ENCODE measurements at places on chromosomes 3 and 15.

DNA sequence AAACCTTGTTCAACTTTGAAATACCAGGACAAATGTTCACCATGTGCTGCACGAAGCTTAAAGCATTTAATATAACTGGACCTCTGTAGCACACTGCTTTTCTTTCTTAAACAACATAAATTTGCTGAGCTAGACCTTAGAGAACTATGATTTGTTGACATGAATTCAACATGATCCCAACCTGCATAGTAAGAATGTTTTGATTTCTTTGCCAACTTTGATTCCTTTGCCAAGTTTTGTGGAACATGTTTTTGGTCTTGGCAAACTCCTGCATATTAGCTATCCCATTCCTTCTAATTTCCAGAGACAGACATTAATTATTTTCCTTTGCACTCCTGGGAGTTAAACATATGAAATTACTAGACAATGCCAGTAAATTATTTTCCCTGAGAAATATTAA lies 197.2 kb upstream of the RBMS3 start:
- DNase-seq, result no peak

- DNase-seq, result peak; percentile 46
Measured at GRCh38 chr3:50592568-50592967, 19.0 kb downstream of the CISH start.

GRCh38 chr15:38266247-38266986 lies 13.8 kb downstream of the SPRED1 start:
- DNase-seq, result no peak

GRCh38 chr3:187973977-187974870 lies 179.7 kb upstream of the LPP start:
- DNase-seq, result no peak

- no peak for DNase-seq
Measured at GRCh38 chr3:30004481-30004880, 601.9 kb upstream of the TGFBR2 start.

- no peak for DNase-seq
Measured at GRCh38 chr3:128425846-128426127, 40.9 kb downstream of the DNAJB8 start.

DNA sequence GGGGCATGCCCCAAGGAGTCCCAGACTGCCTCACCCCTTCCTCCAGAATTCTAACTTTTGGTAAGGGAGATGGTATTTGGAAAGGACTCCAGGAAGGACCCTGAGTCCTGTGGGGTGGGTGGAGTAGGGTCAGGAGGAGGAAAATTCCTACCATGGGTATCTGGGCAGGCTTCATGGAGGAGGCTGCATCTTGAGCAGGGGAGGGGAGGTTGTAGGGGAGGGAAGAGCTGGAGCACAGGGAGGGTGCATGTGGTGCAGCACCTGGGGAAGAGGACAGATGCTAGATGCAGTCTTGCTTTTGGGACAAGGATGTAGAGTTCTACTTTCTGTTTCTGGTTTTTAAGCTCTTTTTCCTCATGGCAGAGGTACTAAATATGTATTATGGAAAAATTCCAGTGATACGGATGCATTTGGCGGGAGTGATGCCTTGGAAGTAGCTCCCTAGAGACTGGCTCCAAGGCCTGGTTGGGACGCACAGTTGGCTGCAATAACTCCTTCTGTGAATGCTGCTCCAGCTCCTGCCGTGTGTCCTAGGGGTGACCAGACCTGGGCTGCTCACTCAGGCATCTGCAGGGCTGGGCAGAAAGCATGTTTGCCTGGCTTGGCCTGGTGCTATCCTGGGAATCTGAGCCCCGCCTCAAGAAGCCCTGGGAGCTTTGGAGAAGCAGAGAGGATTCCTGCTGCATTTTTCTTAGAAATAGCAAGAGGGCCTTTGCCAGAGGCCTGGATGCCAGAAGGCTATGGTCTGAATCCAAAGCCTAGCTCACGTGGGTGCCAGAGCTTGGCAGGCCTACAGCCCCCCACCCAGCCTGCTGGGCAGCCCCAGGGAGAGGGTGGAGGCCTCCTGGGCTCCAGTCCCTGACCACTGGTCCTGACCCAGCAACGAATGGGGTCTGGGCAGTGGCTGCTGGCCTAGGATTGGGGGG lies 10.1 kb downstream of the SEMA3F start:
- no peak for DNase-seq

GRCh38 chr3:133413161-133414020 lies 13.5 kb downstream of the BFSP2 start:
- DNase-seq, result no peak

DNA sequence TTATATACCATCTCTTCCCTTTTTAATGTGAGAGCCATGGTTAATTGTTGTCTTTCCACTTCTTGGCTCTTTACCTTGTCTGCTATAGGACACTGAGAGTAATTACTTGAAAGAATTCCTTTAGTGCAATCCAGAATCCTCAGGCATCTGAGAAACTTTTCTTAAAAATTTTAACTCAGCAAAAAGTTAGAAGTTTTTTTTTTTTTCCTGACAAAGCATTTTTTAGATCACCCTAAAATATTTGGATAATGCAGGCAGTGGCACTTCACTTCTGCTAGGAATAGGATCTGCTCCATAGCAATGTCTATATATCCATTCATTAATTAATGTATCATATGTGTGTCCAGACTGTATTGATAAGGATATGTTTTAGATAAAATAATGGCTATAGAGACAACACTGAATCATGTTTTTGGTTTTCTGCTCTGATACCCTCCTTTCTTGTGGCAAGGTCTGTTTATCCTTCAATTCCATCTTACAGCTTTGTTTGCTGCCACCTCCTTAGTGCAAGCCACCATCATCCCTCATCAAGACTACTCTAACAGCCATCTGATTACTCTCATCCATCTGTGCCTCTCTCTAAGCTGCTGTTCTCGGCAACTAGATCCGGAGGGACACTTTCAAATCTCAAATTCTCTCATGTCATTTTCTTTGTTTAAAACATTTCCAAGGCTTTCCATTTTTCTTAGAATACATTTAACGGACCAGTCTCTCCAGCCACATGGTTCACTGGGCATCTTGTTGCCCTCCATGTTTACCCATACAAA lies 563.5 kb downstream of the EDEM1 start:
- DNase-seq, result no peak

DNA sequence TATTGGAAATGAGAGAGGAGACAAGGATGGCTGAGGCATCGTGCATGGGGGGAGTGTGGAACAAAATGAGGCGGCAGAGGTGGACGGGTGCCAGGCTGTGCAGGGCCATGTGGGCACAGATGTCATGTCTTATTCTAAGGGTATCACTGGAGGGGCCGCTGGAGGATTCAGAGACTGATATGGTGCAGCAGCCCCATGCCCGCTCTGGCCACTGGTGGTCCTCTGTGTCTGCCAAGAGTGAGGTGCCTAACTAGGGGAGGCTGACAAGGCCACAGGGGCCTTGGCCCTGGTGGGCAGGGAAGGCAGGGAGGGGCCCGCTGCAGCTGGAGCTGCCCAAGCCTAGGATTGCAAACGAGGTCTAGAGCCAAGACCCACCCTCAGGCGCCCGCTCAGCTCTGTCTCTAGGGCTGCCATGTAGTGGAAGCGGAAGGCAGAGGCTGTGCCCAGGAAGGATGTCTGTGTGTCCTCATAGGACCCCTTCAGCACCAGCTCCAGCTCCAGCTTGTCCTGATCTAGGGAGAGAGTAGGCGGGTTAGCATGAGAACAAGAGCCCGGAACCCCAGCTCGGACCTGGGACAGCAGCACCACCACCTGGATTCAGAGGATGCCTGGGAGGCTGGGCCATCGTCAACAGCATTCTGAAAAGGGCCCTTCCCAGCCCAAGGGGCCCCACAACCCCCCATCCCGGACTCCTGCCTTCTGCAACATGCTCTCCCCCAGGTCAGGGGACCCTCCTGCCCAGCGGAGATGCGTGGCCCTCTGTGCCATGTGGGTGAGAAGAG lies 11.3 kb downstream of the PLA2G4D start:
- no peak for DNase-seq

GRCh38 chr15:68503791-68504680 lies 72.1 kb upstream of the ITGA11 start:
- DNase-seq, result no peak

- DNase-seq, result no peak
Measured at GRCh38 chr3:54668236-54668635, 259.6 kb downstream of the LRTM1 start.

GRCh38 chr15:40333922-40334492 lies 6.7 kb downstream of the CCDC9B start:
- peak; percentile 70 for DNase-seq

- DNase-seq, result no peak
Measured at GRCh38 chr3:194009019-194009418, 126.9 kb upstream of the HES1 start.

DNA sequence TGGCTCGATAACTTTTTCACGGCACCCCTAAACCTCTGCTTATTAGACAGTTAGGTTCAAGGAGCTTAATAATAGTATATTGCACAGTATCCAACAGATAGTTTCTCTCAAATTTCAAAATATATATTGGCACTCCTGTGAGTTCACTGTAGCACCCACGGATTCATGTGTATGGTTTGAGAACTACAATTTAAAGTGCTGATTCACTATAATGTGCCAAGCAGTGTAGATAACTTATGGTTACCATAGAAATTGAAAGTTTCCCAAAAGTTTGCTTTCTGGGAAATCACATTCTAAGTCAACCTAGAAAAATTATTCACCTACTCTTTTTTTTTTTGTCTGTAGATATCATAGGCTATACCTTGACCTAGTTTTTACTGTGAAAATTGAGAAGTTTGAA lies 86.6 kb downstream of the GAP43 start:
- no peak for DNase-seq

- no peak for DNase-seq
Measured at GRCh38 chr15:70265466-70265978, 167.8 kb upstream of the TLE3 start.

DNA sequence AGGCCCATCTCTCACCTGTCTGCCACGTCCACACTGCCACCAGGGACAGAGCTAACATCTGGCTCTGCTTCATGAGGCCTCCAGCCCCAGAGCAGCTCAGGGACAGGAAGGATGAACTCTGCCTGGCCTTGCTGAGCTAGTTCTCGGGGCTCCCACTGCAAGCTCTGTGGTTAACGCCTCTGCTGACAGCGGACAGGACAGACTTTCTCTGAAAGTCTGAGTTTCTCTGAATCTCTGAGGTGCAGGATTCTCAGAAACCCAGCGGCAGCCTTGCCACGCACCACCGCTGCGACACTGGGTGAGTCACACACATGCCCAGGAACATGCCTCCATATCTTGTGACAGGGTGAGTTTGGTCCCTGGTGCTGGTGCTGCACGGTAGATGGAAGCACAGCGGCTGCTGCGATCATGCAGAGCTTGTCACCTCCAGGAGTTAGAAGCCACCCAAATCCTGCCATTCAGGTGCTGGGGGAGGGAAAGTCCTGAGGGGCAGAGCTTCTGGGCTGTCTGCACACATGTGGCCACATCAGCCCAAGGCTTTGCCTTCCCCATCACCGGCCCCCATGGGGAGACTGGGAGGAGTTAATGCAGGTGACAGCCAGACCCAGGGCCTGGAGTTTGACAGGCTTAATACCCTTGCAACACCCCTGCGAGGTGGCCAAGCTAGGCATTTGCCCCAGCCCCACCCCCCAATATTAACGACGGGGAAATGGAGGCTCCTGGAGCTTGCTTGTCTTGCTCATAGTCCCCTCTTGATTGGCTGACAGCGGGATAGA lies 267.0 kb downstream of the PLCL2 start:
- DNase-seq, result peak; percentile 75

GRCh38 chr3:189138901-189139610 lies 32.7 kb upstream of the TPRG1 start:
- no peak for DNase-seq

DNA sequence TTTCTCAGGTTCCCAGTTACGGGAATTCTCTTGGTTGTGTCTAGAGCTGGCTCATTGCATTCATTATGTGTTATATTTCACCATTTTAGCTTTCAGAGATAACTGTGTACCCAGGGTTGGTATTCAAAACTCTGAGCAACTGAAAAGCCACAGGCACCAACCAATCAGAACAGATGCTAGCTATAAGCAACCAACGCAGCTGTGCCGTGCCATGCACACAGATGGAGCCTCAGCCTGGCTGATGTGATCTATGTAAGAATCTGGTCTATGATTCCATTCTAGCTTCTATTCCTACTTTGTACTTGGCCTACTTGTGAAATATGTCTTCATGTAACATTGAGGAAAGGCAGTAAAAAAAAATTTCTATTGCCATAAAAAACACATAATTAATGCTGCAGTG lies 95.0 kb upstream of the CCDC80 start:
- no peak for DNase-seq

DNA sequence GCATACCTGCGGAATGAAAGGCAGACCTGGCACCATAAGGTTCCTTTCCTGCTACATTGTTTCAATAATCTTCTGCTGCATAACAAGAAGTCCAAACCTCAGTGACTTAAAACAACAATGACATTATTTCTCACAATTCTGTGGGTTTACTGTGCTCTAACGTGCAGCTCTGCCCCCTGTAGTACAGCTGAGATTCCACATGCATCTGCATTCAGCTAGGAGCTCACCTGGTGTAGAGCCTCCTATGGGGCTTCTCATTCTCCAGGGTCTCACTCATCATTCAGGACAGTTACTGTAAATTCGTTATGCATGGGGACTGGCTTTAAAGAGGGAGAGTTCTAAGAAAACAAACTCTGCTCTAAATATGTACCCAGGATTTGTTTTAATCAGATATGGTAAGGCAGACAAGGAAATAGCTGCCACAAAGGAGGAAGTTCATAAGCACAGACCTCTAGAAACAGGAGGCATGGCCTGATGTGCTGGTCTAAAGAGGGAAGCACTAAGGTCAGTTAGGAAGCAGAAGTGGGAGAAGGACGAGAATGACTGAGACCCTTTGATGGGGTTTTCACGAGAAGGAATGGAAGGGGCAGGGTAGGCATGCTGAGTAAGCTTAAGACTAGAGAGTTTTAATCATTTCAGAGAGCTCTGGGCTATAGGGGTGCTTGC lies 347.0 kb downstream of the NEK10 start:
- DNase-seq, result no peak

All from CD4-positive, alpha-beta T cell treated with Interferon gamma for 1 hour (primary cell).